ENCODE measurements at places on chromosomes 2 and 18.

DNA sequence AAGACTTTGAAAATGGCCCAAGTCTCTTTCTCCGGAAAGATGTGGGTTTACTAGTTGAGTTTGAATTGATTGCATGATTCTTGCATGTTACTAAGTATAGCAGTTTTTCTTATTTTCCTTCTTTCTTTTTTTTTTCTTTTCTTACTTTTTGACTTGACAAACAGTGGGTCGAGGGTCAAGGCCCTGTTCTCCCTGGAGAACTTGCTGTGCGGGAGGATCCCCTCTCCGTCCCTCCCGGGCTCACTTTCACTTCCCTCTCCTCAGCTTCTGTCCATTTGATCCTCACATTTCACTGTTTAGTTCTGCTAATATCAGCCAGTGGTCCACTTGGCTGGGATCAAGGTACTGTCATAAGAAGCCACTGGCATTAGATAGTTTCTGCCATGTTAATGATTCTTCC, 767.4 kb downstream of the TDRD15 start:
- no peak for DNase-seq

DNA sequence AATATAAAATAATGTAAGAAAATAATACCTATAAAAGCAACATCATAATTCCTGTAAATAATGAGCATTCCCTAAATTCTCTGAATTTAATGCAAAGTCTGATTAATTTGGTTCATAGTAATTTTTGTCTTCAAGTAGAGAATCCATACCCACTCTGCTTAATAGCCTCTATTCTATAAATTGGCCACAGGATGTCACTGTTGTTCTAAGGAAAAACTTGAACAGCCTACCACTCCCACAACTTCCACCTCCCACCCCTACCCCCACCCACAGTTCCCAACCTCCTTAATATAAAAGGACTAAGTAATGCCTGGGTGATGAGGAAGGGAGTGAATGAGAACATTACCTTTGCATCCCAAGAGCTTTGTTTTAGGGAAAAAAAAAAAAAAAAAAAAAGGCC, 27.2 kb upstream of the BBS5 start:
- DNase-seq, result no peak

DNA sequence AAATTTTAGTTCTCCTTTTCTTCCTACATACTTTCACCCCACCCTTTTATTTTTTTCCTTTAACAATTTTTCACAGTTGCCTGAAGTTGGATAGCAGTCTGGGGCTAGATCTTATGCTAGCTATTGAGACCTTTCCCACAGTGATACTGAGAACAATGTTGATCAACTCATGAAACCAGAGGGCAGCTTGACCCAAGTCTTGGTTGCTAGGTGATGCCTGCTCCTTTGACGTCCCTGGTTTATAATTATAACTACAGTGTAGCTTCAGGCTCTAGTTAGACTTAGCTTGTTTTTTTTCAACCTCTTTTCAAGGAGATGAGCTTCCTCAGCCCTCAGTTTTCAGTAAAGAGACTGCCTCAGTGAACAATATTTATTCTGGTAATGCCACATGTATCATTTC, 648.5 kb downstream of the IRS1 start:
- DNase-seq, result no peak

DNA sequence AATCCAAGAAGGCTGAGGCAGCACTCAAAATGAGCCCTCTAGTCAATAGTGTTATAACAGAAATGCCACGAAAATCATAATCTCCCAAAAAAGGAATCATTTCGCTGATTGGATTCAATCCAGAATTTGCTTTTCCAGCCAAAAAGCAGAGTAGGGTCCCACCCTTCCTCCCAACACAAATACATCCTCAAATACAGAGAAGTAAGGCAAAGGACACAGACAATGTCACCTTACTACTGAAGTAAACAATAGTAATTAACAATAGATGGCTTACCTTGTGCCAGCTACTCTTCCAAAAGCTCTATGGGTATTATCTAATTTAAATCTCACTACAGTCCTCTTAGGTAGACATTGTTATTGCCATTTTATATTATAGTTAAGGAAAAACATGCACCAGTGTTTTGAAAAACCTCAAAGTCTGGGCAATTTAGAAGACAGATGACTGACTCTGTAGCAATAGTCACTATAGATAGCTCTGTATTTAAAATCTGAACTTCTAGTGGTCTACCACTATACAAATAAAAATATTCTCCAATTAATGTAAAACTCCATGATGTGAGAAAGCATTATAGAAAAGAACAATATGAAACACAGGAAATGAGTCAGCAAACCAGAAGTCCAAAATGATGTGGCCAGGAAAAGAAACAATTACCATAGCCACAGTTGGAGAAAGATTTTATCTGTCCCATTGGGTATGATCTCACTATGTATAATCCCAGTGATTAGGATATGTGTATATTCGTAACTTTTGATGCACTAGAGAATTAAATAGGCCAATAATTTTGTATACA, 305.0 kb upstream of the ERBB4 start:
- DNase-seq, result no peak

GRCh38 chr18:58536534-58537271, 92.2 kb downstream of the ALPK2 start:
- no peak for DNase-seq

- DNase-seq, result no peak
Observed at GRCh38 chr2:120994301-120994995, 258.8 kb downstream of the GLI2 start.

- DNase-seq, result no peak
Observed at GRCh38 chr2:50103442-50103841, 928.5 kb downstream of the NRXN1 start.

GRCh38 chr2:173058673-173059072, 17.0 kb upstream of the MAP3K20 start:
- no peak for DNase-seq

GRCh38 chr2:19731037-19731436, 170.7 kb downstream of the TTC32 start:
- DNase-seq, result no peak

DNA sequence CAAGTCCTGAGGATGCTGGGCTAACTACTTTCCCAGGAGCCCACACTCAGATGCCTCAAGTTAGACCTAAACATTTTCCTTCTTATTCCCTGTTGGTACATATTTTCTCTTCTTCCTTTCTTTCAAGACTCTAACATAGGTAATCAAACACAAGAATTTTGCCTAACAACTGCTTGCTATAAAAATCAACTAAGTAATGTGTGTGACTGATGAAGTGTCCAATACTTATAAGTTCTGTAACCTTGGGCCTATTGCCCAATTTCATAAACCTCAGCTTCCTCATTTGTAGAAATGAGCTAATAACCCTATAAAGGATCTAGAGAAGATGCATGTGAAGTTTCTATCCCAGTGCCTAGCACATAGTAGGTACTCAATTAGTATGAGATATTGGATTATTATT, 31.6 kb upstream of the PIK3C3 start:
- no peak for DNase-seq

DNA sequence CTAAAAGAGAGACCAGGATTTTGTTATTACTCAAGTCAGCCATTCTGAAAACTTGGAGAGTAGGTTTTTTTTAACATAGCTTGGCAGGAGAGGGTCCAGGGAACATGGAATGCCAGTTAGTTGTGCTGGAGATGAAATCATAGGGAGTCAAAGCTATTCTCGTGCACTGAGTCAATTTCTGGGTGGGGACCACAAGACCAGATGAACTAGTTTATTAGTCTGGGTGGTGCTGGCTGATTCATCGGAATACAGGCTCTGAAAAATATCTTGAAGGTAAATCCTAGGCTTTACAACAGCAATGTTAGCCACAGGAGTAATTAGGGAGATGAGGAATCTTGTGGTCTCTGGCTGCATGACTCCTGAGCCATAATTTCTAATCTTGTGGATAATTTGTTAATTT, 921.4 kb downstream of the TRIB2 start:
- no peak for DNase-seq

- DNase-seq, result peak; percentile 60
Observed at GRCh38 chr2:134244086-134244485, 9.8 kb upstream of the MGAT5 start.

- no peak for DNase-seq
Observed at GRCh38 chr18:52208646-52209045, 131.4 kb upstream of the DCC start.

DNA sequence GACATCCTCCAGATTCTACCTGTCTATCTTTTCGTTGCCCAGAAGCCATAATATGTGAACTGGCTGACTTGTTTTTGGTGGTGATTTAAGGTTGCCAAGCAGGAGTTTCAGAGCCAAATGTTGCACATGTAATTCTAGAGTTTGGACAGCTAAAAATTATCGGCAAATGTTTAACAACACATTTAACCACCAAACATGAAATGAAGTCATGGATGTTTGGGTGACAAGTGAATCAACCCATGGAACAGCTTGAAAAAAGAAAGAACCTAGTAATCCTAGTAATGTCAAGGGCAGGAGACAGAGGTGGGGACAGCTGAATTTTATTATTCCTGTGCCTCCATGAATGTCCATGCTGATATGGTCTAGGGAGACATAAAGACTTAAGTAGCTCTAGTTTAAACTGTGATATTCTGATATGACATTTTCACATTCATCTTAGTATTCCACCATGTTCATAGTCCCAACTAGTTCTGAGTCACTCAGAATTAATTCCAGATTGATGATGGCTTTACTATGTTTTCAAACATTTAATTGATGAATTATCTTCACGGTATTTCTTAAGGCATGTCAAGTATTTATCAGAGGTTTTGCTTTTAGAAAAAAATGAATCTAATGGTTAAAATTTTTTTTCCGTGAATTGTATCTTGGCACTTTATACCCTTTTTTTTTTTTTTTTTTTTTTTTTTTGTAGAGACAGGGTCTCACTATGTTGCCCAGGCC, 101.7 kb downstream of the SOCS6 start:
- no peak for DNase-seq

DNA sequence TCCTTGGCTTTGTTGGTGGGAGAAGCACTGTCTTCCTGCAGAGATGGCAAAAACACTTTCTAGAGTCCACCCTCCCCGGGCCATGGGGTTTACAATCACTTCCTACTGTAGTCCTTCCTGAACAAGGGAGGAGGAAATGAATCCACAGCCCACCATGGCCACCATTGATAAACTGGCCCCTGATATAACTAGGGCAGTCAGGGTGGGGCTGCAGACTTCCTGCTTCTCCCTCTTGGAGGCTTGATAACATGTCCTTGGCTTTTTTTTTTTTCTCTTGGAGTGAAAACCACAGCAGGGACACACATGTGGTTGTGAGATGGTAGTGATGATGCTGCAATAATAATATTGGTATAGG, 437.8 kb downstream of the ZNF521 start:
- DNase-seq, result no peak

GRCh38 chr18:23257137-23257536, 121.9 kb downstream of the CABLES1 start:
- DNase-seq, result no peak

GRCh38 chr18:45708831-45709230, 15.2 kb upstream of the SLC14A1 start:
- DNase-seq, result no peak

DNA sequence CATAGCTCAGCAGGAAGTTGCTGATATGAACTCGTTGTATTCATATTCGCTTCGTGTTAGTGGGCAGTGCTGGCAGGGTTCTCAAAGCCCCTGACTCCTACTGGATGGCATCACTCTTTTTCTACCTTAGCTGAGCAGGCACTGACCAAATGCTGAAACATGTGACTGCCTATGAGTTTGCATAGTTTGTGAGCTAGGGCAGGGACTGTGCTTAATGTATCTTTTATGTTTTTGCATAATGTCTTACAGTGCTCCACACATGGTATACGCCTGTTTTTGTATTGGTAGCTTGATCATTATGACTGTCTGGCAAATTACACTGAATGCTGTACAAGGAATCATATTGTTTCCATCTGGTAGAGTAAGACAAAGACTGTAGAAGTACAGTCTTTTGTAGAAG, 305.3 kb downstream of the PARD3B start:
- no peak for DNase-seq

- DNase-seq, result no peak
Observed at GRCh38 chr2:25018681-25019080, 23.2 kb upstream of the EFR3B start.

GRCh38 chr2:80328159-80328571, 23.6 kb upstream of the LRRTM1 start:
- DNase-seq, result no peak

- no peak for DNase-seq
Observed at GRCh38 chr18:59918320-59918755, 18.5 kb downstream of the PMAIP1 start.

All from CD4-positive, alpha-beta T cell treated with Interleukin-6 for 4 hours (primary cell).